ENCODE measurements at places on chromosomes 3 and 15.

DNA sequence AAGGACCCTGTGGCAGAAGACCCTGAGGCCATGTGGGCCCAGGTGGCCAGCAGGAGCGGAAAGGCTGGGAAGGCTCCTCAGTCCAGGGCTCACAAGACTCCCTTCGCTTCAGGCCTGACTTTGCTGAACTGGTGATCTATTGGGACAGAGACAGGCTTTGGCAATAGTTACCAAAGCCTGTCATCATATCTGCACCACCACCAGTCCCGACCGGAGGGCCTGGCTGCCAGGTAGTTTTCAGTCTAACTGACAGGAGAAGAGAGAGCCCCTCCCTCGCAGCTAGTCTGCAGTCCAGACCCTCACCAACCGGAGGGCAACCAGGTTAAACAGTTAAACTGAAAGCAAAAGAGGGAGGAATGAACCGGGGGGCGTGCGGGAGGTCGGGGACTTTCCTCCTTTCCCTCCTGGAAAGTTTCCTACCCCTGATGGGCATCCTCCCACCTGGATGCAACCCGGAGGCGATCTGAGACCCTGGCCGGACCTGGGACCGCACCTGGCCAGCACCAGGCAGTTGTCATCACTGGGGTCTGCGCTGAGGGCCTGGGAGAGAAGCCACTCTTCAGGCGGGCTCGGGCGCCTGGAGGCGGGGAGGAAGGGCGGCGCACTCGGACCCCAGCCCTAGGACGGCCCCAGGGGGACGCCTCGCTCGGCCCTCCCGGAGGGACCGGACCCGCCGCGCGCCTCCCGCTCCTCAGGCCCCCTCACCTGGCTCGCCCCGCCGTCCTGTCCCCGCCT is 435 bp downstream of the RAB27A start:
- no peak for DNase-seq

- no peak for DNase-seq
Measured at GRCh38 chr3:116896116-116896515, 186.5 kb downstream of the TUSC7 start.

- DNase-seq = no peak
Measured at GRCh38 chr3:46830801-46831200, 32.4 kb downstream of the MYL3 start.

DNA sequence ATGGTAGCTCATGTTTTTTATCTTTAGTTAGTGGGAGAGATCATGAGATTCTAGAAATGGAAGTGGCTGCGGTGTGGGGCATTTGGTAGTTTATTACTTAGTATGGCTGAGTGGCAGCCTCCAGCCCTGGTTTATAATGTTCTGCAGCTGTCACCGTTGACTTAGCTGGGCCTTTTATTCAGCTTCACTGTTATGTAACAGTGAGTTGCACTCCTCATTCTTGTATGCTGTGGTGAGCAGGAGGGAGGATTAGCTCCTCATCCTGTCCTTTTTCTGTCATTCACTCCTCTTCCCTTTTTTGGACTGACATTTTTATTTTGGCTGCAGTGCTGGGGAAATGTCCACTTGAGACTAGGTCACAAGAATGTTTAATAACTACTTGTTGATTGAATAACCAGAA is 29.5 kb downstream of the RAD54L2 start:
- DNase-seq = no peak

DNA sequence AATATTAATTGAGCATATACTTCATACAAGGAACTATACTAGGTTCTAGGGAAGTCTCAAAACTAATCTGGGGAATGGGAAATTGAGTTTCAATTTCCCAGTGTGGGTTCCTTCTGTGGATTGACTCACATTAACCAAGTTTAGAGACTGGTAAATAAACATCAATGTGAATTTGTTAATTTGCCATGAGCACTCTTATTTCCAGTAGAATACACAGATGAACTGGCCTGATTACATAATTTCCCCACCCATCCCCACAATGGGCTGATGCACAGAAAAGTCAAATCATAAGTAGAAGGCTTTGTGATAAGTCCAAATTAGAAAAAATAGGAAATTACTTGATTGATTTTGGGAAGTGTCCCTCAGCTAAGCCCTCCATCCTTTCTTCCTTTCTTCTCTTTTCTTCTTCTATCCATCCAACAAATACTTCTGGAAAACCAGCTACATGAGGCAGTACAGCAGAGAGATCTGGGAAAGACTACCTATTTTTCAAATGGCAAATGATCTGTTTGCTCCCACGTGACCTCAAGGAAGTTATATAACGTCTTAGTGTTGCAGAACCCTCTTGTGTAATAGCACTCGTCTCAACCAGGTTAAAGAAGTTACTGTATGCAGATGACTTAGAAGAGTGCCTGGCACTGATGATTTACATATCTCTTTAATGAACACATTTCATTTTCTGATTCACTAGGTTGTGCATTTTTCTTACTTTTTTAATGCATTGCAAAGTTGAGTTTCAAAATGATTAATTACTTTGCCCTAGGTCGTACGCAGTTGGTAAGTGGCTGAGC is 312.3 kb downstream of the SV2B start:
- no peak for DNase-seq

- DNase-seq = no peak
Measured at GRCh38 chr3:143351895-143352608, 232.5 kb downstream of the CHST2 start.

DNA sequence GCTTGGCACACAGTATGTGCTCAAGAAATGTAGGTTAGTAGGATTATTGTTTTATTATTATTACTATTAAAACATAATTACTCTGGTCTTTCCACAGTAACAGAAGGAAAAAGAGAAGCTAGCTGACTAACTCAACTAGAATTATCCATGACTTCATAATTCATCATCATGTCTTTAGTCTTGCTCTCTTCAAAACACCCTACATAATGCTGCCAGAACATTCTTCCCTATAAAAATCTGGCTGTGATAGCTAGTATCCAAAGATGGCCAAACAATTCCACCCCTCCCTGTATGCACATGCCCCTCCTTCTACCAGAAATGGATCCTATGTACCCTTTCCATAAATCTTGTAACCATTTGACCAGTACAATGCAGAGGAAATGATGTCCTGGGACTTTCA is 48.8 kb upstream of the SRGAP3 start:
- no peak for DNase-seq

DNA sequence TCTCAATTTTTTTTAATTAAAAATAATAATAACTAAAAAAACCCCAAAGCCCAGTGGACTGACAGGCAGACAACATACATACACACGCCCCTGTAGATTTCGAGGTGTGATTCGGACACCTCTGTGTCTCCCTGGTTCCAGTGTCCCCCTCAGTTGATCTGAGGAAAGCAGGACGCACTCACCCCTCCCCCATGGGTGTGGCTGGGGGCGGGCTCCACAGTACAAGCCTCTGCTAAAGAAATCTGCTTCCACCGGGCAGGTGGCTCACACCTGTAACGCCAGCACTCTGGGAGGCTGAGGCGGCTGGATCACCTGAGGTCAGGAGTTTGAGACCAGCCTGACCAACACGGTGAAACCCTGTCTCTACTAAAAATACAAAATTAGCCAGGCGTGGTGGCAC is 33.8 kb upstream of the BLM start:
- DNase-seq = no peak

- no peak for DNase-seq
Measured at GRCh38 chr15:63243776-63244175, 33.6 kb upstream of the APH1B start.

DNA sequence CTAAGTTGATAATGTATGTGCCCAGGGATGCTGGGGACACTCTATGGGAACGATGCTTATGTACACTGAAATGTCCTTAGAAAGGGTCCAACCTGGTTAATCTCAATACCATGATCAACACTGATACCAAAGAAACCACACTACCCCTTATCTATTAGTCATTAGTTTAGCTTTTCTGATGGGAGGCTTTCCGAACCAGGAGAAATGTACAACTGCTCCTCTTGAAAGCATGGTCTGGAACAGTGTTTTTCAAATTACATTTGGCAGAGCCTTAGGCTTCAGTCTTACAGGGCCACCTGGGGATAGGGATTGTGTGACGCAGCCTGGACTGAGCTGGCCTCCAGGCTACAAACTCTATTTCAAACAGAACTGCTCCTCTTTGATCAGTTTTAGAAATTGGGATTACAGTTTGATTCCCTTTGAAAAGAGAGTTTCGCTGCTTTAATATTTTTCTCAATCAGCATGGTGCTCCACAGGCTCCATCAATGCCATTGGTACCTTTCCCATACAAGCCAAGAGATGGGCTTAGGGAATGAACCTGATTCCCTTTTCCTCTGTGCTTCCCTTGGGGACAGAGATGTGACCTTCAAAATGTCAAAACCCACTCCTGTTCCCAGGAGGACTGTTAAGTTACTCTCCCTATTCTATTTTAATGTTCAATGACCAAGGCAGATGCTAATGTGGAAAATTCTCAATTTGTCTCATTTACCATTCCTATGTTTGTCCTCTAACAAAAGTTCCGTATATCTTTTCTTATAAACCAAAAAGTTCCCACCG is 296.0 kb upstream of the ADAMTS9 start:
- DNase-seq = no peak

DNA sequence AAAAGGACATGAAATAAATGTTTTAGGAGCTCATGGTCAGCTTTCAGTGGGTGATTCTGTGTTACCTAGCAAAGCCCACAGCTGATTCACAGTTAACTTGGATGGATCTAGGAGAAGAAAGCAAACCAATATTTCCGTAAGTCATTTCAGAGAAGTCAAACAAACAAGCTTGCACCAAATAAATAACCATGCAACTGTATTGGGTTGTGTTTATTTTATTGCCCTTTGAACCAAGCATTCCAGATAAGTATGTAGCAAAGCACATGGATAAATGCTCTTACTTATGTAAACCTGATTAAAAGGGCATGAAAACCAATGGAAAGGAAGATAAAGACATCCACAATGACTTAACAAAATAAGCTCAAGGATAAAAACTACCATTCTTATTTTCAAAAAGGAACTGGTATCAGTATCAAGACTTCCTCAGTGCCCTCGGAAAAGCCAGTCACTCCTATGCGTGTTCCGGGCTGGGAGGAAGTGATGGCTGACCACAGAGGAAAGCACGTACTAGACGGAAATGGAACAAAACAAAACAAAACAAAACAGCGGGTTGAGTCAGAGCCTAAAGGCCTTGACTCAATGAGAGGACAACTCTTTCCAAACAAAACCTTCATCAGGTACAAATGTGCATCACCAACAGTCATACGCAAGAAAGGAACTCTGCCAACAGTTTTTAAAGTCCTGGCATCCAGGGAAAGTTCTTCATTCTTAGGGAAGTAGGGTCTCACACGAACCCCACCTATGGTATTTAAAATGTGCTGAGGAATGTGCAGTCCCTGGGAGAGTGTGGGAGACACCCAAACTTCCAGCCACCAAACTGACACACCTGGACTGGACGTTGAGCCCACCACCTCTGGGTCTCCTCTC is 103.3 kb downstream of the SNRK start:
- DNase-seq = no peak

DNA sequence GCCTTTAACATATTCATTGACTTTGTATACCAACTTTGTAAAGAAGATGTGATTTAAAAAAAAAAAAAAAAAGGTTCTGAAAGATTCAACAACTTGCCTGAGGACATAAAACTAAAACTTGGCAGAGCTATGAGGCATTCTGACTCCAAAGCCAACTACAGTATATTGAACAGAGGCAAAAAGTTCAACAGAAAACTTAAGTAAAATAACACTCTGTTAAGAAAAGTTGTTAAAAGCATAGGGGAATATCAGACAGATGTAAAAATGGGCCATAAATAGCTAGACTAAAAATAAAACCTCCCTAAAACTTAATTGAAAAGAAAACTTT is 23.4 kb downstream of the GOLIM4 start:
- DNase-seq = no peak

DNA sequence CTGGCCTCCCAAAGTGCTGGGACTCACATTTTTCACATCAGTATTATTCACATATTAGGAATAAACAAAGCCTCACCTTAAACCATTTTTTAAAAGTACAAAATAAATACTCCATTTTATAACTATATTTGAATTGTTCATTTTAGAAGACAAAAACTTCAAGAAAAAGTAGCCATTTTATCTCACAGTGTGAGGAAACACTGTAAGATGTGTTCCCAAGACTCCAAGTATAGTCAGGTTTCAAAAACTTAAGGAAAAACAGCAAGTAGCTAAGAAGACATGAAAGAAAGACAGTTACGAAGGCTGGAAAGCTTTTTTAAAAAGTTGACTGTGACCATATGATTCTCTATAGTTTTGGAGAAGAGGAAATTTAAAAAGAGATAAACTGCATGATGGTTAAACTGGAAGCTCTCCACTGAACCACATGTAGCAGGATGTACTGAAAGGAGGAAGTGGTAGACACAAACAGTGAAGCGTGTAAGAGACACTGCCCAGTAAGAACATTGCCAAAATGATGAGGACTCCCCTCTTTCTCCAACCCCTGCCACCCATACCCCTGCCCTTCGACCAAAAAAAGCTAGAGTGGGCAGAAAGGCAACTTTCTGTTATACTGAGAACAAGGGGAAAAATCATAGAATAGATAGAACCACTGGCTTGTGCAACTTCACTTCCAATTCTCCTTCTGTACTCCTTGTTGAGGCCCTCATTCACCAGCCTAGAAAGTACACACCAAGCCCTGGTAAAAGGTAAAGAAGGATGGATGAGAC is 6.2 kb upstream of the TMF1 start:
- no peak for DNase-seq

- DNase-seq = no peak
Measured at GRCh38 chr3:43862992-43863805, 172.5 kb downstream of the ABHD5 start.

DNA sequence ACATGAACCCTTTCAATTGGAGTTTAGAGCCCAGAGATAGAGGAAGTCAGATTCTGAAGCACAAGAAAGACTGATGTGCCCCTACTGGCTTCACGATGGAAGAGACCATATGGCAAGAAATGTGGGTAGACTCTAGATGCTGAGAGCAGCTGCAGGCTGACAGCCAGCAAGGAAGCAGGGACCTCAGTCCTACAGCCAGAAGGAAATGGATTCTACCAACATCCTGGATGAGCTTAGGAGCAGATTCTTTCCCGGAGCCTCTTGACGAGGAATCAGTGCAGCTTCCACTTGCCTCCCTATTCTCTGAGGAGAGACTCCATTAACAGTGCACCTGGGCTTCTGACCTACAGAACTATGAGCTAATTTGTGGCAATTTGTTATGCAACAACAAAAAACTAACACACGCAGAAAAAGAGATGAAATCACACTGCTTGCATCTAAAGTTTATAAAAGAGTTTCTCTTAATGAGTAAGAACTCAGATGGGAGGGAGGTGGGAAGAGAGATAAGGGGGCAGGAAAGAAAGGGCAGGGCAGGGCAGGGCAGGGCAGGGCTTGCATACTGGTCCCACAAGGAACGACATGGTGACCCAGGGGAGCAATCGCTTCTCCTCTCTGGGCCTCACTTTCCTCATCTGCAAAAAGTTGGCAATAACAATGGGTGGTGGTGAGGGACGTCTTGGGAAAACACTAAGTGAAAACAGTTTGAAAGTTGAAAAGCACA is 440.9 kb downstream of the FOXP1 start:
- peak; percentile 50 for DNase-seq

- no peak for DNase-seq
Measured at GRCh38 chr15:79602180-79602579, 170.0 kb downstream of the MINAR1 start.

GRCh38 chr3:71074423-71074822 is 509.1 kb downstream of the FOXP1 start:
- DNase-seq = no peak

- DNase-seq = no peak
Measured at GRCh38 chr15:25883463-25884259, 20.5 kb upstream of the ATP10A start.

- no peak for DNase-seq
Measured at GRCh38 chr3:44136421-44136820, 105.3 kb upstream of the TOPAZ1 start.
